ENCODE measurements at places on chromosomes 5 and 9.

- DNase-seq = peak; percentile 27
These were observed 1.3 kb upstream of the NNT start for GRCh38 chr5:43601454-43602260.

- DNase-seq = peak; percentile 45
These were observed 43.8 kb downstream of the PRRC1 start for GRCh38 chr5:127561254-127561653.

GRCh38 chr9:91589101-91589553 lies 165.5 kb upstream of the NFIL3 start:
- DNase-seq = peak; percentile 97

GRCh38 chr5:126410623-126411022 lies 12.6 kb upstream of the GRAMD2B start:
- no peak for DNase-seq

- no peak for DNase-seq
These were observed 32.0 kb upstream of the HSD17B3 start for GRCh38 chr9:96333958-96334357.

DNA sequence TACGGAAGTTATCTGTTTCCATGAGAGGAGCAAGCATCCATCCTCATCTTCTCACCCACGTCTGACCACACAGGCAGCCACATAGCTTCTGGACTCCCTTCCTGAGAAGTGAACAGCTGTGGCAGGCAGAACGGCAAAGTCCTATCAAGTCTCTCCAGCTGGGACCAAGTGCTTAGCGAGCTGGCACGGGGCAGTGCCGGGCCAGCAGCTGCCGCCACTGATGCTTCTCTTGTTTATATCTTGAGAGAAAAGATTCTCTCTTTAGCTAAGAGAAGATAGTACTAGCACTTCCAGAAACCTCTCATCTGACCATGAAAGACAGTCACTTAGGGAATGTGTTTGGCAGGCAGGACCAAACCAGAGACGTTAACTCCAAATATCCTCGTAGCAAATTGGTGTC lies 37.2 kb downstream of the PLAC8L1 start:
- no peak for DNase-seq

GRCh38 chr9:9924376-9924775 lies 688.4 kb downstream of the PTPRD start:
- DNase-seq = no peak

DNA sequence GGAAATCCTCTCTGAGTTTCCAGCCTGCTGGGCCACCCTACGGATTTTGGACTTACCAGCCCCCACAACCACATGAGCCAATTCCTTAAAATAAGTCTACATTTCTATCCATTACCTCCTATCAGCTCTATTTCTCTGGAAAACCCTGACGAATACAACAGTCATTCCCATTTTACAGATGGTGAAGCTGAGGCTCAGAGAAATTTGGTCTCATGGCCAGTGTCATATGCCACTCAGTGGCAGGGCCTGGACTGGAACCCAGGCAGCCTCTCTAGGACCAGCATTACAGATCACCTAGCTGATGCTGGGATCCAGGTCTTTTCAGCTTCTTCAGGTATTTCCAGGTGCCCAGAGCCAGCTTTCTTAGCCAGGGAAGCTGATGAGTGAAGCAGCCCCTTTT lies 45.0 kb upstream of the SH3PXD2B start:
- DNase-seq = no peak

DNA sequence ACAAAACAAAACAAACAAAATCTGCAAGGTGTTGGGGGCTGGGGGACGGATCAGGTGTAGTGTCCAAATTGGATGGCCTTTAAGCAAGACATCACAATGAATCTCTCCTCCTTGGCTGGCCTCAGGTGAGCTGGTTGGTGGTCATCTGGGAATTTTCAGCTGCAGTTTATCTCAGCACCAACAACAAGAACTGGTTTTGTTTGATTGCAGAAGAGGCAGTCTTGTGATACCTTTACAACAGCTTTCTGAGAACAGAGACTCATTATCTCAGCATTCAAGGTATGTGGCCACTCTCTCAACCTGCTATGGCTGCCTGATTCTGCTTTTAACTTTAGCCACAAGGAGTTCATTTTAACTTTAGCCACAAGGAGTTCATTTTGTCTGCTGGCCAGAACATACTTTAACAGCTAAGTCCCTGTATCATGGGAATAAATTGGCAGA lies 1543.4 kb downstream of the EFNA5 start:
- no peak for DNase-seq

DNA sequence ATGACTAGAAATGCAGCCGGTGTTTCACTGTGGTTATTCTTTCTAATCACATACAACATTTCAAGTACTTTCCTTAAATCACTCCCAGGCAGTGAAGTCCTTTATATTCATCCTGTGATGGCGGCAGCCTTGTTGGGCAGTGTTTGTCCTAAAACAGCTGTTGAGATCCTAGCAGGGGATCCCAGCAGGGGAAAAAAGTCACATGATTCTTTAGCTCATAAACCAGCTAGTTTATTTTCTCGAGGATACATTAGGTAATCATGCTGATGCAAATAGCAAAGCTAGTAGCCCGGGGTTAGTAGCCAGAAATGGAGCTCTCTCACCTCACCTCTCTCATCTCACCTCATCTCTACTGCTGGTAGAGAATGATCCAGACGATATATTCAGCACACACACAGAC lies 70.5 kb downstream of the FOXD1 start:
- DNase-seq = no peak

GRCh38 chr5:135011355-135012032 lies 22.5 kb downstream of the PITX1 start:
- no peak for DNase-seq

DNA sequence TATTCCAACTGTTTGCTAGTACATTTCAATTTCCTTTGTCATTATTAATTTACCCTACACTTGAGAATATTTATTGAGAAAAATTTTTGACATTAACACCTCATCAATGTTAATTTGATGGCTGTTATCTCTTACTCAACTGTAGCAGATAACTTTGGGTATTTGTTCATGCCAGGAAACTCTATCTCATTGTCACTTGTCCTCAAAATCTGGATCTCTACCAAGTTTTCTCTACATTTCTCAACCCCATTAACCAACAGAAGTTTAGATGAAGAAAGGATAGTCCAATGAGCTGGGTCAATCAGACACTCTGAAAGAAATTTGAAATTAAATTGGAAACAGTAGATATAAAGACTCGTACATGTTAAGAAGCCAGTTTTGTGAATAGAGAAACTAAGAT lies 395.3 kb downstream of the TUSC1 start:
- DNase-seq = no peak

GRCh38 chr9:37769306-37769705 lies 15.6 kb downstream of the EXOSC3 start:
- DNase-seq = no peak

GRCh38 chr5:77893225-77893860 lies 117.2 kb upstream of the TBCA start:
- peak; percentile 96 for DNase-seq

GRCh38 chr9:91904588-91905236 lies 45.3 kb downstream of the ROR2 start:
- DNase-seq = no peak

DNA sequence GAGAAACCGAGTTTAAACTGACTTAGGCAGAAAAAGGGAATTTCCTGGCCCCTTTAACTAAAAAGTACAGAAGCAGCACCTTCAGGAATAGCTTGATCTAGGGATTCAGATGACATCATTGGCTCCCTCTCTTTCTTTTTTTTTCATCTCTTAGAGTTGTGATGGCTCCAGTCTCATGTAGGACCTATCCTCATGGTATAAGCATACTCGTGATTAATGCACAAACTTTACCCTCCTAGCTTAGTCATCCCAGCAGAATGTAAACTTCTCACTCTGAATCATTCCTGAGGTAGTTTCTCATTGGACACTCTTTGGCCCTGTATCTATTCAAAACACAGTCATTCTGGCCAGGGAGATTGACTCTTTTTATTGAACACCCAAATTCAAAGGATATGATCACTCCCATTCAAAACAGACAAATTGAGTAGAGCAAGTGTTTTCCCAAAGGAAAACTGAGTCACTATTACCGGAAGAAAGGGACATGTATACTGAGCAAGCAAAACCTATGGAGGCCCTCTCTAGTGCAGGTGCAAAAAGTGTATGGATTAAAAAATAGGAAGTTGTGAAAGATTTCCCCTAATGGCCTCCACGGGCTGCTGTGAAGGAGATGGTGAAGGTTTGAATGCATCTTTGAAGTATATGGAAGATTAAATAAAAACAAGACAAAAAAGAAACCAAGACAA lies 27.6 kb upstream of the SMIM23 start:
- peak; percentile 67 for DNase-seq

- DNase-seq = peak; percentile 93
These were observed 99.3 kb downstream of the ACTBL2 start for GRCh38 chr5:57383093-57383861.

DNA sequence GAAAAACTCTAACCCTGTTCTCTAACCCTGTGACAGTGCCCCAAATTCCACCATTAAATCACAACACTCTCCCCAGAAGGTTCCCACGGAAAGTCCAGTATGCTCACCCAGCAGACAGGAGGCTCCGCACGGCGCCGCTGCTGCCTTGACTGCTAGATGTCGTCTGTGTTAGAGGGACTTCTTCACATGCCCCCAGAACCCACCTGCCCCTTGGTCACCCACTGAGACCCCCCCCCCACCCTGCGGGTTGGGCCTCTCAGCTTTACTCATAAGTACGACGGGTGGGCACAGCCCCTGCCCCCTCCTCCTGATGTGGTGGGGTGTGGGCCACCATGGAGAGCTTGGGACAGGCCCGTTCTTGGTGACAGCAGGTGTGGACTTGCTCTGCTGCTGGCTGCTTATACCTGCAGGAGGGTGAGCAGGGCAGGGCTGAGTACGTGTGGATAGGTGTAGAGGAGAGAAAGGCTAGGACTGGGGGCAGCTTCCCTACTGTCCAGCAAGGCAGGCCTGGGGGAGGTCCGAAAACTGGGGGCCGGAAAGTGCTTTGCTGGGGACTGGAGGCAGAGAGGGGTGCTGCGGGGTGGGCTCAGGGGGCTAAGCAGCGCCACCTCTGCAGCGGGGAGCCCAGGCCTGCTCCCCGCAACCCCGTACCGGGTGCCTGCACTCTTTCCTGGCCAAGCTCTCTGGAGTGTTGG lies 57.5 kb upstream of the OLFM1 start:
- DNase-seq = no peak

DNA sequence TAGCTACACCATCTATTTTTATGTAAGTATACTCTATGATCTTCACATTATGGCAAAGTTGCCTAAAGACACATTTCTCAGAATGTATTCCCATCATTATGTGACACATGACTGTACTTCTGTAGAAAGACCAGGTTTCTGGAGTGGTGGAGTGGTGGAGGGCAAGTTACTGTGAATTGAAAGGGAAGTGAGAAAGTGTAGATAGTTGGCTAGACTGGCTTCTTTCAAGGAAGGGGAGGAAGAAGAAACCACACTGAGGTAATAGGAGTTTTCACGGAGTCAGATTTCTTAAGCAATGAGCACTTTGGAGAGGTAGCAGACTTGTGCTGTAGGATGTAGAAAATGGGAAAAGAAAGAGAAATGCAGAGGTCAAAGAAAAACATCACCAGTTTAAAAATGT lies 50.9 kb upstream of the EQTN start:
- no peak for DNase-seq

DNA sequence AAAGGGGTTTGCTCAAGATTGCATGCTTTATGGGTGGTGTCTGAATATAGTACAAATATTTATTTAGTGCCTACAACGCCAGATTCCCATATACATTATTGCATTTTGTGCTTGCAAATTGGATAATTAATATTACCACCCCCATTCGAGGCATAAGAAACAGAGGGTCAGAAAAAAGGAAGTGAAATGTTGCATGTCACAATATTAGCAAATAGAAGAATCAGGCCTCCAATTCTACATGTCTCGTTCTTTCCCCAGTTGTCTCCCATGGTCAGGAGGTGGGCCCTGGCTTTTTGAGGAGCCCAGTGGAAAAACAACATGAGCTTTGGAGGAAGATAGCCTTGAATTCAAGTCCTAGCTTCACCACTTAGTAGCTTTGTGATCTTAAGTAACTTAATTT lies 98.1 kb upstream of the CCDC112 start:
- no peak for DNase-seq

GRCh38 chr9:126411225-126411947 lies 84.8 kb downstream of the MVB12B start:
- DNase-seq = no peak

DNA sequence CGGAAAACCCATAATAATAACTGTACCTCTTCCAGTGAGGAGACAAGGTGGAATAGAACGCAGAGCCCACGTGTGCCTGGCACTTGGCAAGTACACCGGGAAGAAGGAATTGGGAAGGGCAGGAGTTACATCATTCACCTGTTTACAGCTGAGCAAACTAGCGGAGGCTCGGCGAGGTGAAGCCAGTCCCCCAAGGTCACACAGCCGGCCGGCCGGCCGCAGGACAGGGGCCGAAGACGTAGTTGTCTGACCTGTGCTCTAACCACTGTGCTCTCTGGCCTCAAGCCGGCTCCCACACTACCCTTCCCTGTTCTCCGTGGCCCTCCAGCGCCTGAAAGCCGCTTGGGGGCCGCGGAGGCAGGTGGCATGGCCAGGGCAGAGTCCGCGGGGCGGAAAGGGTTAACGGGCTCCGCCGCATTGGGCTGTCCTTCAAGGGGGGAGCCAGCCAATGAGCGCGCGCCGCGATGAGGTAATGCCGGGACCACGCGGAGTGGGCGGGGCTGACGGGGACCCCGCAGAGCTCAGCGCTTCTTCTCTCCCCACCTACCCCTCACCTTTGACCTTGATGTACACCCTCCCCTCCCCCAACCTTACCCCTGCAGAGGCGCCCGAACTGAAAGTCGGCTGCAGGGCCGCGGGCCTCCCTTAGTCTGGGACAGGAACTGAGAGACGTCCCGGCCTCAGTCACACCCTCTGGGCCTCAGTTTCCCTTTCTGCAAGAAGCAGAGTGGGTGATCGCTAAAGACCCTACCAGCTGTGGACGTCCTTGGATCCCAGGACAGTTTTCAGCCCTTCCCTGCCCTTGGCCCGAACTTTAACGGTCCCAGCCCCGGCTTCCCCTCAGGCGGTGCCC lies 125.1 kb downstream of the C9orf50 start:
- peak; percentile 89 for DNase-seq

- DNase-seq = no peak
These were observed 206.8 kb downstream of the TMC1 start for GRCh38 chr9:72728031-72728770.

- DNase-seq = no peak
These were observed 277.5 kb upstream of the MVB12B start for GRCh38 chr9:126049088-126049487.

GRCh38 chr5:123937230-123937629 lies 425.3 kb downstream of the CSNK1G3 start:
- DNase-seq = peak; percentile 81

GRCh38 chr9:116998305-116998704 lies 311.2 kb downstream of the TRIM32 start:
- DNase-seq = peak; percentile 11

GRCh38 chr9:79623799-79624721 lies 52.3 kb downstream of the TLE4 start:
- DNase-seq = peak; percentile 18

GRCh38 chr9:128987805-128988204 lies 40.3 kb downstream of the NUP188 start:
- peak; percentile 65 for DNase-seq

DNA sequence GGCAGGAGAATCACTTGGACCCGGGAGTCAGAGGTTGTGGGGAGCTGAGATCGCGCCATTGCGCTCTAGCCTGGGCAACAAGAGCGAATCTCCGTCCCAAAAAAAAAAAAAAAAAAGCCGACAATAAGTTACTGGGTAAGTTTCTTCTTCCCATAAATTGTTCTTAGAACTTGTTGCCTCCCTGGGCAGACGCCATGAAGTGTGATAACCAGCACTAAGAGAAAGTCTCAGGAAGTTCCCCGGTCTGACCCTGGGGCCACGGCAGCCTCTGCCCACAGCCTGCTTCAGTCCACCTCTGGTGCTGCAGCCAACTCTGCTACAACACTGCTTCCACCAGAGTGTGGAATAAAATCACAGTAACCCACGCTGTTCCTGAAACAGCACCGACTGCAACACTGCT lies 19.1 kb downstream of the LPCAT1 start:
- DNase-seq = no peak
